ENCODE measurements at places on chromosomes 3 and 15. TPM values are rescaled to one million over a fixed set of nuclear protein-coding genes. Genes with fewer than 3 reads are reported as not detected.

DNA sequence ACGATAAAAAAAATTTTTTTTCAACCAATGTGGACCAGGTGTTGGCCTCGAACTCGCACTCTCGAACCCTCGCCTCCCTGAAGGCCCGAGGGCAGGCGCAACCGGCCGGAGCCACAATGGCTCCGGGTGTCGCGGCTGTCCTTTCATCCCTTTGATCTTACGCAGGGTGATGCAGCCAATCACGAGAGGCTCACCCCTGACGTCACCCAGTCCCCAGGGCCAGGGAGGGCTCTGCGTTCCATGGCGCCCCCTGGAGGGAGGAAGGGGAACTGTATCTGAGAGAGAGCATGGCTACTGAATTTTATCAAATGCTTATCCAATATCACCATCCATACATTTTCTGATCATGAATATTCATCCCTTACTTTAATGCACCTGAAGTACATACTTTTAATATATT lies 15.4 kb upstream of the GMNC start:
- no peak for DNase-seq

DNA sequence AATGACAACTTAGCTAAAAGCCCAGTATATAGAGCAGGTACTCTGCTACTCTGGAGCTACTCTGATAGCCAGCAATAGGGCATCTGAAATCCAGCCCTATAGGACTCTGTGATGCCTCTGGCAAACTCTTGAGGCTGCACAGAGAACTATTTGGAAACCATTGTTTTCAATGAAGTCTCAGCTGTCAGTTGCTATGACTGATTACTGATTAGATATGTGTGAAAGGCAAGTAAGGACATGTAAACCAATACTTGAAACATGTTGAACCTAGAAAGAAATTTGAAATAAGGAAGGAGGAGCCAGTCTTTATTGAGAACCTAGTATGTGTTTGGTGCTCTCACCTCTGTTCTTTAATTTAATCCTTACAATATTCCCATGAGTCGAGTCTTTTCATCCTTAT lies 40.2 kb upstream of the CRTC3 start:
- DNase-seq = no peak

GRCh38 chr15:72770673-72771328 lies 12.8 kb downstream of the ADPGK start:
- peak; percentile 8 for DNase-seq

GRCh38 chr3:174329321-174329720 lies 529.8 kb upstream of the NAALADL2 start:
- peak; percentile 87 for DNase-seq

DNA sequence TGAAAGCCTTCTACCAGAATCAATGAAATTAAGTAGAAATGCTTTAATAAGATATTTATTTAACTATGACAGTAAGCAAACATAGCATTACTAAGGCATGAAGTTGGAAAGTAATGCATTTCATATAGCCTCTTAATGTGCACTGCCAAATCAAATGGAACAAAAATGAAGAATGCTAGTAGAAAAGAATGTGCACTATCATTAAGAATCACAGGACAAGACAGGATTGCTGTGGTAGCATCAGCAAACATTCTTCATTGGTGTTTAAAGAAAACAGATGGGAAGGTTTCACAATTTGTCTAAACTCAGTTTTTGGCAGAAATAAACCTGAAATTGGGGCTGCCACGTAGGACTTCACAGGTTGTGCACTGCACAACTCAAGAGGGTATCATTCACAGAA lies 168.9 kb downstream of the CNTN3 start:
- no peak for DNase-seq

MINAR1 gene
- total RNA-seq = 0.33 TPM

GRCh38 chr15:90959894-90960293 lies 5.2 kb downstream of the RCCD1 start:
- DNase-seq = peak; percentile 21

ZNF35 gene
- total RNA-seq = 11.2 TPM

GRCh38 chr3:73540969-73541740 lies 83.6 kb downstream of the PDZRN3 start:
- DNase-seq = peak; percentile 32

DUOX1 gene
- not detected for total RNA-seq

GRCh38 chr15:78368651-78369050 lies 28.5 kb downstream of the CRABP1 start:
- DNase-seq = no peak

GCNT3 gene
- total RNA-seq = 0.26 TPM

- no peak for DNase-seq
These were observed 52.2 kb downstream of the IGF1R start for GRCh38 chr15:98700519-98700918.

DNA sequence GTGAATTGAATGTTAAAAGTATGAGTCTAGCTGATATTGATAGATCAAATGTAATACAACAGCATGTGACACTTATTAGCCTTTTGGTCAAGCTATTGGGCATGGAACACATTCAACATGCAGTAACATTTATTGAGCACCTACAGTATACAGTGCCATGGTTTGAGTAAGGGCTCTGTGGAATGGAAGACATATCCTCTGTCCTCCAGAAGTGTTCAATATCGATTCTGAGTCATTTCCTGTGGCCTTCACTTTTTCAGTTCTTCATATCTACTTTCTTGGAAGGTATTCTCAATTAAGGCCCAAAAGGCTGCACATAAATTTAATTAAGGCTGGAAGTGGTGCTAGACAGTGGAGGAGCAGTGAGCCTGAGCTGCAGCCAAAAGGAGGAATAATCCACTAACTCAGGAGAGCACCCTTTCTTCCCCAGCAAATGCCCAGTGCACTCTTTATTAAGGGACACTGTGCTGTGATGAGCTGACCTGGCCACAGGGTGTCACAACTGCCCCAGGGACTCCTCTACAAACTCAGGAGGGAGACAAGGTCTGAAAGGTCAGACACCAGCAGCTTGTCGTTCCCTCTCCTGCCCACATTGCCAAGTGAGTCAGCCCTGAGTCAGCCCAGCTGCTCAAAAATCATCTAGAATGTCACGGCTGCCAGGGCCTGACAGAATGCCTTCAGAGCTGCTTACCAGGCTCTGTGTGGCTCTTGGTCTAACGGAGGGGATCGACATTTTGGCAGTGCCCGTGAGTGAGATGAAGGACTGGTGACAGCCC lies 544.8 kb downstream of the AGBL1 start:
- DNase-seq = peak; percentile 85

DNA sequence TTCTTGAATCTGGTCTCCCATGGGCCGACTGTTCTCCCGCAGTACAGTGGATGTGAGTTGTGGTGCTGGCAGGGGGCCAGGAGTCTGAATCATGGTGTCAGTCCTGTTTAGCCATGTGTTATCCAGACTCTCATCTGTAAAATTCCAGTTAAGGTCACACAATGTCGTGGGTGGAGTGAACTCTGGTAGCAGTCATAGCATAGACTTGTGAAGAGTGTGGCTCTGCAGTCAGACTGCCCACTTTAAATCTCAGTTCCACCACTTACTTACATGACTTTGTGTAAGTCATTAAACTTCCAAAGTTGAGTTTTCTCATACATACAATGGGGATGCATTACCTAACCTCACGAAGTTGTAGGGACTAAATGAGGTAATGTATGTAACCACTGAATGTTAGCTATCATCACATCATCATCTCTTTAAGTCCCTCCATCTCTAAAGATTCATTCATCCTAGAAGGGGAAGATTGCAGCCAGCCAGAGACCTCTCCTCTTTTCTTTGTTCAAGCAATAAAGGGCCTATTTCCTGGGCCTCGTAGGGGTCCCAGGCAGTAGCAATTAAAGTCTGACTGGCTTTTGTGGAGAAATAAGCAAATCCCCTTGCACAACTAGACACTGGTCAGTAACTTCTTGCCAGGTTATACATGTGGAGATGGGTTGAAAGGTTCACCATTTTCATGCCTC lies 93.9 kb downstream of the PCCB start:
- DNase-seq = peak; percentile 99

DNA sequence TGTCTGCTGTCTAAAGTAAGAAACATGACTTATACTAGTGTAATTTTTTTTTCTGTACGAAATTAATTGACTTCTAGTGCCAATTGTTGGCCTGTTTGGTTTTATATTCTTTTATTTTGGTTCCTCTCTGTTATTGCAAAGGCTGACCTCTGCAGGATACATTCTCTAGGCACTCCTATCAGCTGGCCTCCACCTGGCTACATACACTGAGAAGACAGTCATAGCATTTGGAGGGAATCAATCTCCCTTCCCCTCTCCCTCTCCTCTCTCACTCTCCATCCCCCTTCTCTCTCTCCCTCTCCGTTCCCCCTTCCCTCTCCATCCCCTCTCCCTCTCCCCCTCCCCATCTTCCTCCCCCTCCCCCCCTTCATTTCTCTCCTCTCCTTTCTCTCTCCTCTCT lies 116.7 kb downstream of the MCTP2 start:
- DNase-seq = no peak

MUC20 gene
- total RNA-seq = under 0.01 TPM
